Breast epithelium (tissue), 4 donors: ENCODE measurements at places on chromosomes 6 and 20. TPM values are rescaled to one million over a fixed set of nuclear protein-coding genes. Genes with fewer than 3 reads are reported as not detected.

DNA sequence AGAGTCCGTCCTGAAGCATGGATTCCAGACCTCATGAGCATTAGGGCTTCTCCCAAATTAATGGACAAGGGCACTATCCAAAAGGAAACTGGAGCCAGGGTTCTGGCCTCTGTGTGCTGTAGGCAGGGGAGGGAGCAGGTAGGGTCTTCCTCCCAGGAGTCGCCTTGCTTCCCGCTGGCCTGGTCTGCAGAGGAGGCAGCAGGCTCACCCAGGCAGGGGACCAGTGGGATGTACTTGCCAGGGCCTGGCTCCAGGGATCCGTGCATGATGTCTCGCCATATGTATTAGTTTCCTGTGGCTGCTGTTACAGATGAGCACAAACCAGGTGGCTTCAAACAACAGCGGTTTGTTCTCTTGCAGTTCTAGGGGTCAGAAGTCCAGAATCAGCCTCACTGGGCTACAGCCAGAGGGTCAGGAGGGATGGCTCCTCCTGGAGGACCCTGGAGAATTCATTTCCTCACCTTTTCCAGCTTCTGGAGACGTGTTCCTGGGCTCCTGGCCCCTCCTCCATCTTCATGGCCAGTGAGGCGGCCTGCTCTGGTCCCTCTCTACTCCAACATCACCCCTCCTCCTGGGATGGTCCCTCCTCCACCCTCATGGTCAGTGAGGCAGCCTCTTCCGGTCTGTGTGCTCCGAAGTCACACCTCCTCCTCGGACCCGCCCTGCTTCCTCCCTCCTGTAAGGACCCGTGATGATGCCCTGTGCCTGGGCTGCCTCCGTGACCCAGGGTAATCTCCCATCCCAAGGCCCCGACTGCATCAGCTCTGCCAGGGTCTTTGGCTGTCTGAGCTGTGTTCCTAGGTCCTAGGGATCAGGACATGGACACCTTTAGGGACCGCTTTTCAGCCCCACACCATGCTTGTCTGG, 329.1 kb downstream of the CDH4 start:
- DNase-seq, result no peak

DNA sequence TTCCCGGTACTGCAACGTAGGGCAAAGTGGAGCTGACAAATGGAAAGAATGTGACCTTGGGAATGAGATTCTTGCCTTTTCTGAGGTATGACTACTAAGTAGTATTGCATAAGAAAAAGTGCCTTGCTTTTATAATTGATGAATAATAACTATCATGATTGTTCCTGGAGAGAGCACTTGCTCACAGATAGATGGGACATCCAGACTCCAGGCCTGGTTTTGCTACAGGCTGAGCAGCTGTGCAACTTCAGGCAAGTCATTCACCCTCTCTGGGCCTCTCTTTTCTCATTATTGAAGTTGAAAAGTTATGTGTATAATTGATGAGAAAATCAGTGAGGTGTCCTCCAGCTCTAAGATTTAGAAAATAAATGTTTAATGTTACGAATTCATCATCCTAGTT, 53.6 kb upstream of the MBOAT1 start:
- no peak for DNase-seq

- DNase-seq, result no peak
Measured at GRCh38 chr6:44663860-44664634, 276.5 kb downstream of the CDC5L start.

DNA sequence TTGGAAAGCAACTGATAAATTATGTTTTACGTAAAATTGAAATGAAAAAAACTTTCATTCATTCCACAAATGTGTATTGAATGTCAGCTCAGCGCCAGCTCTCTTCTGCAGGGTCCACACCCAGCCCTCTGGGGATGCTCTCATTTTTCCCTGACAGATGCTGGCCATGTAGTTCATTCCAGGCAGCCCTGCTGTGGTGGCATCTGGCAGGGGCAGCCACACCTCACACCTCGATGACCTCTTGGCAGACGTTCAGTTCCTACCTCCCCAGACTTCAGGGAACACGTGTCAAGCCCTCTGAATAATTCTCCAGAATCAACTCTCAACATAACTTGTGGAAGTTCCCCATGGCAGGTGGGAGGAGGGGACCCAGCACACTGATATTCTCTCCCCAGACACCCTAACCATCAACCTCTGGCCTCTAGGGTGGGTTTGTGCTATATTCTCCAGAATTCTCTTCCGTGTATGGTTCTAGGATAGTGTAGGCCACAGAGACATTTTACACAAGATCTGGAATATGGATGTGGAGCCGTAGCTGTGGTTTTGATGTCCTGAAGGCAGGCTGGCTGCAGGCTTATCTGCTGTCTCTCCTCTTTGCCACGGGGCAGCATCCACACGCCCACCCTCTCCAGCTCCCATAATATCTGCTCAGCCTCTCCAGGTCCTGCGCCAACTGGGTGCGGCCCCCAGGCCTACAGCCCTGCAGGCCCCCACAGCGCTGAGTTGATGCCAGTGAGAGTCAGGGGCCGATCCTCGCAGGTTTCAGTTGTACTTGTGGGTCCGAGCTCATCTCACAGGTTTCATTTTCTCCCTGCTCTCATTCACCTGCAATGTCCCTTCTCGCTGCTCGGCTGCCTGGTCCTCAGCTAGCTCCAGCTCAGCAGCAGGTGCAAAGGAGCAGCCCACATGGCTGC, 175.8 kb upstream of the ARID1B start:
- no peak for DNase-seq

Gene MYBL2
- total RNA-seq, result 0.32 TPM

GRCh38 chr6:12957321-12958051, 240.9 kb downstream of the PHACTR1 start:
- DNase-seq, result no peak

DNA sequence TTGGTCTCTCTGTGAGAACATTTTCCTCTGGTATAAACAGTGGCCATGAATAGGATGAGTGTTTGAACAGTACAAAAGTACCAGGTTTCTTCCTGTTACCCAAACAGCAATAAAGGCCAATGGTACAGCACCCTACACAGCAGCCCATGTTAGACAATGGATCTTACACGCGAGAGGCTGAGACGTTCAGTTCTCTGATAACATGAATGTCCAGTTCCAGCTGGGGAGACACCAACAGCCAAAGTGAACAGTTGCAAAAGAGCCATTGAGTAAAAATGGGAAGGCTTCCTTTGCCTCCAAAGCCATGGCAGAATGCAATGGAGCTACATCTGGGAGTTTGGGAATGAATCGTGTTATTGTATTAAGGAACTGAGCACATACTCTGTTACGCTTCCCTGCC, 246.8 kb upstream of the SGK1 start:
- DNase-seq, result no peak

DNA sequence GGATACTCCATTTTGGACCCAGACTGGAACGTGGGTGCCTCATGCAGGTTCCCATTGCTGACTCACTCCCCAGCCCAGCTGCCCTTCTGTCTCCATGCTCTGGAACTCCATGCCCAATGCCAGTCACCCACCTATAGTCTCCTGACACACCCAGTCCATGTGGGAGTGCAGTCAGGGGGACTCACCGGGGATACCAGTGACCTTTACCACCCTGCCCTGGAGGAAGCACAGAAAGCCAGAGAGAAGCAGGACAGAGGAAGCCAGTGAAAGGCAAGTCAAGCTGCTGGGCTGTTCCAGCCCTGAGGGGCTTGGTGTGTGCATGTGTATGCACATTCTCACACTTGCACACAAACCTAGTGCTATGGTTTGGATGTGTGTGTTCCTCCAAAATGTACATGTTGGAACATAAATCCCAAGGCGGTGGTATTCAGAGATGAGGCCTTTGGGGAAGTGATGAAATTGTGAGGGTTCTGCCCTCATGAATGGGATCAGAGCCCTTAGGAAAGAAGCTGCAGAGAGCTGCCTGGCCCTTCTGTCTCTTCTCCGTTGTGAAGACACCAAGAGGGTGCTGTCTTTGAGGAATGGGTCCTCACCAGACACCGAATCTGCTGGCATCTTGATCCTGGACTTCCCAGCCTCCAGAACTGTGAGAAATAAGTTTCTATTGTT, 121.4 kb upstream of the MAFB start:
- no peak for DNase-seq

- DNase-seq, result no peak
Measured at GRCh38 chr6:13327691-13328075, 654 bp downstream of the TBC1D7 start.

DNA sequence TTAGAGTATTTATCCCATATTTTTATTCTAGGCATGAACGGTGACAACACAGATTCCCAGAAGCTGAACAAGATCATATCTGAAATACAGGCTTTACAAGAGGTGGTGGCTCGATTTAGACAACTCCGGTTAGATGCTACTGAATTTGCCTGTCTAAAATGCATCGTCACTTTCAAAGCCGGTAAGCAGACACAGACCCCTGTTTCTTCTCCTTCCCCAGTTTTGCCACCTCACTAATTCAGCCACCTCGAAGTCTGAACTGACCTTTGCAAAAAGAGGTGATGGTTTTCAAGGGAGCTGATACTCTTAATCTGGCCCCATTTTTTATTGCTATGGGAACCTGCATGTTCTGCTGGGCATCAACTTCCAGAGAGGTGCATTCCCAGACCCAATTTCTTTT, 15.0 kb downstream of the NR2E1 start:
- no peak for DNase-seq

DNA sequence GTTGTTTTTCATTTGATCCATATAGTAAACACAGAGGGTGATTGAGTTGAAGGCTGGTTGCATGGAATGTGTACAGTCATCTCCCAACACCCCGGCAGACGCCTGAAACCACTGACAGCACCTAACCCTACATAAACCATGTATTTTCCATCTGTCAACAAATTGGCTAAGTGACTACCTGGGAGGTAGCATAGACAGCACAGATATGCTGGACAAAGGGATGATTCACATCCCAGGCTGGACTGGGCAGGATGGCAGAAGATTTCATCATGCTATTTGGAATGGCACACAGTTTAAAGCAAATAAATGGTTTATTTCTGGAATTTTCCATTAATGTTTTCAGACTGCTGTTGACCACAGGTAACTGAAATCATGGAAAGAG, 4.4 kb upstream of the VIP start:
- DNase-seq, result no peak

- no peak for DNase-seq
Measured at GRCh38 chr6:98958776-98959175, 11.0 kb upstream of the FBXL4 start.

Gene IMPG1
- total RNA-seq, result not detected

Gene WASF1
- total RNA-seq, result 12.3 TPM

GRCh38 chr6:160360955-160361354, 12.8 kb downstream of the SLC22A3 start:
- DNase-seq, result no peak

DNA sequence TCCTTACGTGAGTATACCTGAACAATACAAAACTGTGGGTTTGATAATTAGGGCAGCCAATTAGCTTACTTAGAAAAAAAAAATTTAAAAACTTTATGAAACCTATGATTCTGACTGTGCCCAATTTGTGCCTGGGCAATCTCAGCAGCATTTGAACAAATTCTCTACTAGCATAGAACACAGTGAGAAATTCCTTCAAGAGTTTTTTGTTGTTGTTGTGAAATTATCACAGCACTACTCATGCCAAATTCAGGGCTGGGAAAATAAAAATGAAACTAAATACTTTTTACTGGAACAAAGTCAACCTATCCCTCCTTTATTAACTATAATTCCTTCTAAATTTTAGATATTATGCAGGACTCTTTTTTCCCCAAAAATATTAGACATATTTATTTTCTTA, 42.9 kb downstream of the POU3F2 start:
- no peak for DNase-seq
